ENCODE measurements at places on chromosomes 12 and 14. TPM values are rescaled to one million over a fixed set of nuclear protein-coding genes. Genes with fewer than 3 reads are reported as not detected.
A peak's percentile ranks its signal among the peaks of the same experiment; 100 is the strongest.

CELA1 gene
- not detected for polyA plus RNA-seq

DNA sequence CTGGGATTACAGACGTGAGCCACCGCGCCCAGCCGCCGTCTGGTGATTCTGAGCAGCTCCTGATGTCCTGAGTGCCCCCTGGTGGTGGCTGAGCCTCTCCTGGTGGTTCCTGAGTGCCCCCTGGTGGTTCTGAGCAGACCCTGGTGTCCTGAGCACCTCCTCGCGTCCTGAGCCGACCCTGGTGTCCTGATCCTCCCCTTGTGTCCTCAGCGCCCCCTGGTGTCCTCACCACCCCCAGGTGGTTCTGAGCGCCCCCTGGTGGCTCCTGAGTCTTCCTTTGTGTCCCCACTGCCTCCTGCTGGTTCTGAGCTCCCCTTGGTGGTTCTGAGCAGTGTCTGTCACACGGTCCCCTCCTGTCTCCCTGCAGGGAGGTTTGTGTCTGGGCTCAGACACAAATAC is 1304.9 kb downstream of the TMEM121 start:
- no peaks in the 10 kb centered on the region for H3K4me1 ChIP-seq
- no peaks in the 10 kb centered on the region for H3K27me3 ChIP-seq
- peak; percentile 78 for DNase-seq
- no peak overlapping the region for H3K27ac ChIP-seq
- no peak overlapping the region for H3K4me3 ChIP-seq
- no peaks in the 10 kb centered on the region for H3K36me3 ChIP-seq

IFT43 gene
- polyA plus RNA-seq: 14.7 TPM

DNA sequence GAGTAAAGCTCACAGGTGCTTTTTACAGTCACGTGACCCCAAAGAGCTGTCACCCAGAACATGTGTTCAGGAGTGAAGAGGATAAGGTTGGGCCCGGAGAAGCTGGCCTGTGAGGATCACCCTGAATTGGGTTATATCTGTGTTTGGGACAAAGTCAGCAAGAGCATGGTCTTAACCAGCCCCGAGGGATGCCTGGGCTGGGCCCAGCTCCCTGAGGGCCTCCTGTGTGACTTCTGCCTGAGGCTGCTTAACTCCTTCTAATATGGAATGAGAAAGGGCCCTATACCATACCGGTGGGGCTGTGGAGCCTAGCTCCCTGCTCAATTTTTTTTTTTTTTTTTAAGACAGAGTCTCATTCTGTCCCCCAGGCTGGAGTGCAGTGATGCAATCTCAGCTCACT is 2.5 kb downstream of the CDCA4 start:
- no peaks in the 10 kb centered on the region for H3K27me3 ChIP-seq
- no peak overlapping the region for H3K4me3 ChIP-seq
- no peaks in the 10 kb centered on the region for H3K36me3 ChIP-seq
- H3K27ac ChIP-seq: no peak overlapping the region
- DNase-seq: no peak

ANKRD33 gene
- polyA plus RNA-seq: not detected

- H3K36me3 ChIP-seq: no peaks in the 10 kb centered on the region
- H3K27me3 ChIP-seq: no peaks in the 10 kb centered on the region
- no peak for DNase-seq
These were observed 133.7 kb upstream of the DCN start for GRCh38 chr12:91316161-91316906.

GRCh38 chr12:88388566-88389540 is 191.4 kb downstream of the KITLG start:
- no peaks in the 10 kb centered on the region for H3K4me1 ChIP-seq
- H3K36me3 ChIP-seq: no peaks in the 10 kb centered on the region
- no peaks in the 10 kb centered on the region for H3K27me3 ChIP-seq

BCL2L14 gene
- polyA plus RNA-seq: not detected

PPP1R3E gene
- polyA plus RNA-seq: 57.2 TPM

TAS2R19 gene
- 0.42 TPM for polyA plus RNA-seq

PTGER2 gene
- 0.78 TPM for polyA plus RNA-seq

GRCh38 chr14:72625689-72626088 is 268.2 kb downstream of the DPF3 start:
- no peaks in the 10 kb centered on the region for H3K36me3 ChIP-seq
- H3K27ac ChIP-seq: no peak overlapping the region
- no peak overlapping the region for H3K4me3 ChIP-seq

DNA sequence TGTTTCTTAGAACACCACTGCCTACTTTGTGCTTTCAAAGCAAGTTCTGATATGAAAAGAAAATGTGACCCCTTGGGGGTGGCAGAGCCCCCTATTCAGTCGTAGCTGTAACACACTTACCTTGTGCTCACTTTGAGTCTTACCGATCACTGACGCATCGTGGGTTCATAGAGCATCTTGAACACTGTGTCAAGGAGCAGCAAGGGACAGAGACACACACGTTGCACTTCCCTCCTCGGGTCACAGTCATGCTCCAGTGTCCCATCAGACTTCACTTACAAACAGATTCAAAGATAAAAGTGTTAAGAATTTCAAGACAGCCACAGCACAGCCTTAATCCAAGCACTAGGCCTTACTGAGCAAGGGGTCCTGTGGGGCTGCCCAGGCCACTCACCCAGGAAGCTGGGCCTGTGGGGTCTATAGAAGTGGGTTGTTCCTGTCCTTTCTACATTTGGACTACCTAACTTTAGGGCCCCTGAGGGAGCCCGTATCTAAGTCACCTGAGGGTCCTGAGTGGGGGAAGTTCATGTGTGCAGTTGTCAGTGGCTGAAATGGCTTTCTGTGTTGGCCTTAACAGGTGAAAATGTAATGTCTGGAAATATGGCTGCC is 75.4 kb upstream of the BDKRB2 start:
- H3K4me3 ChIP-seq: no peak overlapping the region
- H3K27me3 ChIP-seq: no peaks in the 10 kb centered on the region
- peak; percentile 11 for DNase-seq
- H3K36me3 ChIP-seq: no peaks in the 10 kb centered on the region
- no peak overlapping the region for H3K27ac ChIP-seq

- no peak overlapping the region for H3K27ac ChIP-seq
- no peak for DNase-seq
- H3K27me3 ChIP-seq: no peaks in the 10 kb centered on the region
- no peak overlapping the region for H3K4me3 ChIP-seq
- no peaks in the 10 kb centered on the region for H3K4me1 ChIP-seq
- H3K36me3 ChIP-seq: no peaks in the 10 kb centered on the region
These were observed 56.5 kb upstream of the PCNX4 start for GRCh38 chr14:60035177-60035576.

- no peak overlapping the region for H3K4me3 ChIP-seq
- no peak for DNase-seq
- H3K27ac ChIP-seq: no peak overlapping the region
- H3K36me3 ChIP-seq: no peaks in the 10 kb centered on the region
These were observed 82.6 kb downstream of the VWF start for GRCh38 chr12:6041891-6042290.

- H3K27me3 ChIP-seq: no peaks in the 10 kb centered on the region
- no peak for DNase-seq
- H3K4me1 ChIP-seq: no peaks in the 10 kb centered on the region
- no peak overlapping the region for H3K27ac ChIP-seq
These were observed 16.2 kb downstream of the ABHD4 start for GRCh38 chr14:22614240-22614799.

AQP2 gene
- polyA plus RNA-seq: not detected

- DNase-seq: no peak
- H3K27me3 ChIP-seq: no peaks in the 10 kb centered on the region
- H3K4me3 ChIP-seq: no peak overlapping the region
- no peaks in the 10 kb centered on the region for H3K4me1 ChIP-seq
- H3K27ac ChIP-seq: no peak overlapping the region
These were observed 168.0 kb downstream of the PIK3C2G start for GRCh38 chr12:18429366-18429765.

DNA sequence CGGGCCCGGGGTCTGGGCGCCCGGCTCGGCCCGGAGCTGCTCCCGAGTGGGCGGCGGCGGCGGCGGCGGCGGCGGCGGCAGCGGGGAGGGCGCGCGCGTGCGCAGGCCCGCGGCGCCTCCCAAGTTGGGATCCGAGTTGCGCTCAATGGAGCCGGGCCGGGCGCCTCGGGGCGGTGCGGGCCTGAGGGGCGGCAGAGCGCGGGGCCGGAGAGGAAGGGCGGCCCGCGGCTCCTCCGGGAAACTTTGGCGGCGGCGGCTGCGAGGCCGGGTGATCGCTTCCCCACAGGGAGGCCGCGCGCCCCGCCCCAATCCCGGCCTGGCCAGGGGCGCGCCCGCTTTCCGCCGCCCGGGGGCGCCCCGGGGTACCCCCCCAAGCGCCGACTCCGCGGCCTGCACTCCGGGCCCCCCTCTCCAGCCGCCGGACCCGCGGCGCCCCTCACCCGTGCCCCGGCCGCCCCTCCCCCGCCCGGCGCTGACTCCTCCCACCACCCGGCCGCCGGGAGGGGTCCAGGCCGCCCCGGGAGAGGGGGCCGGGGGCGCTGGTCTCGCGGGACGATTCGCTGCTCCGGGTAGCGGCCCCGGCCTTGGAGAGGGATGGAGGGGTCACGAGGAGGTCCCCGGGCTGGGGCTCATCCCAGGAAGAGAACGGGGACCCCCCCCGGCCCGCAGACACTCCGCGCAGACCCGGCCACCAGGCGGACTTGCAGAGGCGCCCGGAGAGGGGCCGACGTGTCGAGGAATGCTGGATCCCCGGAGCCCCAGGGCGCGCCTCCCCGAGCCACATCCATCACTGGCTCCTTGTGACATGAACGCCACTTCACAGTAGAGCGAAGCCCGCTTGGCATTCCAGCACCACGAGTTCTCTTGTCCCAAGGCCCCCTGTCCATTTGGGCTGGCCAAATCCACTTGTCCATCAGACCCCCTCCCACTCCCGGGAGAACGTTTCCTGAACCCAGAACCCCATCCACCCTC is at the start of gene RILPL1:
RILPL1 (minus strand) TSS at position 48 of the 972 bp plus-strand sequence. CDS start 237 bp downstream, outside the sequence.
- peak; percentile 75 for DNase-seq
- peak within 1 kb of the TSS; percentile 53 for H3K4me3 ChIP-seq
- no peaks in the 10 kb centered on the region for H3K36me3 ChIP-seq
- H3K27me3 ChIP-seq: no peaks in the 10 kb centered on the region
- H3K27ac ChIP-seq: no peak within 1 kb of the TSS
- H3K4me1 ChIP-seq: peaks cover 21% of the 10 kb centered on the region

GRCh38 chr12:68959143-68959858 is 26.3 kb upstream of the CPM start:
- no peak overlapping the region for H3K4me3 ChIP-seq
- DNase-seq: no peak
- no peak overlapping the region for H3K27ac ChIP-seq

CD27 gene
- polyA plus RNA-seq: 102 TPM

TBC1D30 gene
- polyA plus RNA-seq: 0.06 TPM

TAMALIN gene
- 448 TPM for polyA plus RNA-seq

DNA sequence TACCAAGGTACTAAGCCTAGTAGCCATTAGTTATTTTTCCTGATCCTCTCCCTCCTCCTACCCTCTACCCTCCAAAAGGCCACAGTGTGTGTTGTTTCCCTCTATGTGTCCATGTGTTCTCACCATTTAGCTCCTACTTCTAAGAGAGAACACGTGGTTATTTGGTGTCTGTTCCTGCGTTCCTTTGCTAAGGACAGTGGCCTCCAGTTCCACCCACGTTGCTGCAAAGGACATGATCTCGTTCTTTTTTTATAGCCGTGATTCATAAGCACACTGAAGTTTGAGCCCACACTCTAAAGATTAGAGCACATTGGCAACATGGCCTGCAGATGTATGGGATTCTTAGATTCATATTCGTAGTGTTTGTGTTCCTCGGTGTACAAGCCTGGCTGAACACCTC is 8.1 kb upstream of the STX2 start:
- no peak for DNase-seq
- H3K4me3 ChIP-seq: no peak overlapping the region
- H3K36me3 ChIP-seq: no peaks in the 10 kb centered on the region
- H3K27me3 ChIP-seq: no peaks in the 10 kb centered on the region
- no peaks in the 10 kb centered on the region for H3K4me1 ChIP-seq
- H3K27ac ChIP-seq: no peak overlapping the region

ATP23 gene
- polyA plus RNA-seq: 6.9 TPM

DNA sequence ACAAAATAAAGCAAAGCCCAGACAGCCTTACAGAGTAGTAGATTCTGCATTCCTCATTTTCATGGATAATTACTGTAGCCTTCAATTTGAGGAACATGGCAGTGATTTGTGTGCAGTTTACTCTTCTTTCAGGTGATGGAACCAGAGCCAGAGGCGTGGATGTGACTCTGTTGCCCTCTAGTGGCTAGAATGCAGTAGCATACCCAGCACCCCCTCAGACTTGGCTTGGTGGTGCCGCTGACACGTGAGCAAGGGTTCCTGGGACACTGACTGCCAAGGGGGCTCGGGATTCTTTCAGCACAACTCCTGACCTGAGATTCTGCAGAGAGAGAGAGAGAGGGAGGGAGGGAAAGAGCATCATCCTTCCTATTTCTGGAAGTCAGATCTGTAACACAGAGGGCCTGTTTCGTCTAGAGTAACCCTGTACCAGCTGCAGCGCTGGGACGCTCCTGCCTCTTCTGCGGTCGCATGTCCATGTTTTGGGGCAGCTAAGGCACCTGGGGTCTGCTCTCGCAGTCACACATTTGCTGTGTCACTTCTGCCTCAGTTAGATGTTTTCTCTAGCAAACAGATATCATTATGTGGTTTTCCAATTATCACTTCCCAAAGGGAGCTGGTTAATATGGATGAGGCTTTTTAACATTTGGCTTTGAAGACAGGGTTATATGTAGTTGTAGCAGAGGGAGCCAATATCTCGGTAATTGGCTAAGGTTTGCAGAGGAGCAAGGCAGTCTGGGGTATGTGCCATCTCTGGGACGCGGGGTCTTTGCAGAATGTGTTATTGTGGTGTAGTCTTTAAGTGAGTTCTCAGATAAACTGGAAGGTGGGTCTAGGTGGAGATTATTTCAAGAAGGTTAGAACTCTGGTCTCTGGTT is 428.1 kb downstream of the NRXN3 start:
- no peaks in the 10 kb centered on the region for H3K36me3 ChIP-seq
- H3K27ac ChIP-seq: no peak overlapping the region
- no peak overlapping the region for H3K4me3 ChIP-seq
- DNase-seq: peak; percentile 54

GRCh38 chr12:7433276-7433822 is 10.6 kb downstream of the CD163L1 start:
- no peak overlapping the region for H3K27ac ChIP-seq
- H3K27me3 ChIP-seq: peaks cover 3% of the 10 kb centered on the region
- no peak overlapping the region for H3K4me3 ChIP-seq
- no peaks in the 10 kb centered on the region for H3K36me3 ChIP-seq

DNA sequence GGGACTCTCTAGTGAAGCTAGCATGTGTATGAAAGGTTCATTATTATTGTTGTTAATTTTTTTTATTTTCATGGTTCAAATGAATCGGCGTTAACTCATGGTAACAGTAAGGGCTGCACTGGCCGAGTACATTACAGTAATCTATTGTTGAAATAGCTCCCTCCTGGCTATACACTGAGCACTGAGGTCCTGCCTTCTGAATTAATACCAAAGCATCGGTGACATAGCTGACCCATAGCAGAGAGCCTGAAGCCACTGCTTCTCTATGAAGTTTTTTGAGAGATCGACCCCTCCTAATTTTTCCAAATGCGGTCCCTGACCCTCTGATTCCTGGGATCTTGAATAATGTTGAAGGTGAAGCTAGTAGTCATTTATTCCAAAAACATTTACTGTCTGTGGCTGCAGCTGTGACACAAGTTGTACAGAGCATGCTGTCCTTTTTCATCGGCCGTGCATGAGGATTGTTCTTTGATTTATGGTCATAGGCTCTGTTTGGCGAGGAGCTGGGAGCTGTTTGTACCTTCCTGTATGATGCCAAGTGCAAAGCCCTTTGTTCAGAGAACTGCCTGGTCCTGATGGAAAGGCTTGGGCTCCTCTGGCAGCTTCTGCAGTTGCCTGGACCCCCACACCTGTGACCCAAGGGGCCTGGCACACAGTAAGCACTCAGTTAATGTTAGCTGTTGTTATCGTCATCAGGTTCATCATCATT is 486.5 kb downstream of the EGLN3 start:
- DNase-seq: no peak
- no peak overlapping the region for H3K4me3 ChIP-seq
- H3K27me3 ChIP-seq: no peaks in the 10 kb centered on the region
- H3K36me3 ChIP-seq: no peaks in the 10 kb centered on the region
- no peaks in the 10 kb centered on the region for H3K4me1 ChIP-seq

MUCL1 gene
- polyA plus RNA-seq: not detected

Data from B cell (primary cell).